ENCODE measurements at places on chromosomes 4 and X.

DNA sequence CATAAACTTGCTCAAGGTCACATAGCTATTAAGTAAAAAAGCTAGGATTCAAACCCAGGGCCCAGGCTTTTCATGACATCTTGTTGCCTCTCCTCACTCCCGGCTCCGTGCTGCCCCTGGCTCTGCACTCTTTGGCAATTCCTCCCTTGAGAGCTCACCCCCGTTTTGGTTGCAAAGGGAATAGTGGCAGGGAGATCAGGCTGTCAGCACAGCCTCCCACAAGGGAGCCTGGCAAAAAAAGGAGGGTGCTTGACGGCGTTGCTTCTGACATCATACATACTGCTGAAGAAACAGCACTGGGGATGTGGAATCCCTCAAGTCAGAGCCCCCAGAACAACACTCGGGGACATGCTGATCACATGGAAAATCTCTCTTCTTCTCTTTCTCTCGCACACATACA lies 20.5 kb downstream of the IQSEC2 start:
- no peak for DNase-seq

DNA sequence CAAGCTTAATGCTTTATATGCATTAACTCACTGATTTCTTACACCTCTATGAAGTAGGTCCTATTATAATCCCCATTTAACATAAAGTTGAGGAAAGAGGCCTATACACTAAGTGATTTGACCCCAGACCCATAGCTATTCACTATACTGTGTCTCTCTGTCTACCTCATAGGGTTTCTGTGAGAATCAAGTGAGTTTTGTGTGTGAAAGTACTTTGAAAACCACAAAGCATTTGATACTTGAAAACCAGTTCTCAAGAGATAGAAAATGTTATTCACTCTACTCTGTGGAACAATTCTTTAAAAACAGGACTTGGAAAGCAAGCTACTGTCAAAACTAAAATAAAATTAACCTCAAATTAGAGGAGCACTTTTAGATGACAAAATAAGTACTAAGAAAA lies 35.0 kb downstream of the SHROOM3 start:
- DNase-seq, result no peak

DNA sequence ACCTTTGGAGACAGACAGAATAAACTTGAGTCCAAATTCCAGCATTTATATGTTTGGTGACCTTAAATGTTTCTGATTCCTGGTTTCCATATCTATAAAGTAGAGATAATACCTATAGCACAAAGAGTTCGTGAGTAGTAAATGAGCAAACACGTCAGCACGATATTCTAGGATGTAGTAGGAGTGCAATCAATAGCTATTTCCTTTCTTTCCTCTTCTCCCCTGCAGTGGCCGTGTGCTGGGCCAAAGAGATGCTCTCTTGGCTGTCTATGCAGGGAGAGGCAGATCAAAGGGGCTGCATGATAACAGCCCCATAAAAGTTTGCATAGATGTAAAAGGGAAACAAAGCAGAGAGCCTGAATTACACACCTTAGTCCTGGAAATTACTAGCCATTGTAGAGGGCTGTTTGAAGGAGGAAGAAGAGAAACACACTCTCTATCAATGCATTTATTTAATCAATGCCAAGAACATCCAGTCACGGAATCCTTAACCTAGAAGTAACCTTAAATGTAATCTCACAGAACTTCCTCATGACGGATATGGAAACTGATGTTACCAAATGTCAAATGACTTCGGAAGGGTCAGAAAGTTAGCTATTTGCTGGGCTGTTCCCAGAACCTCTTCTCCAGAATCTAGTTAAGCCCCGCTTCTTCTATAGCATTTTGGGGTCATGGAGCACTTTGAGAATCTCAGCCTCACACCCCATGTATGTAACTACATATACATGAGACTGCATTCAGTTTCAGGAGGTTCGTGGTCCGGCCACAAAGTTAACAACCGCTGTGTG lies 35.5 kb upstream of the PLAC8 start:
- no peak for DNase-seq

- no peak for DNase-seq
These were observed 94.8 kb upstream of the TEX13A start for GRCh38 chrX:105315248-105315647.

DNA sequence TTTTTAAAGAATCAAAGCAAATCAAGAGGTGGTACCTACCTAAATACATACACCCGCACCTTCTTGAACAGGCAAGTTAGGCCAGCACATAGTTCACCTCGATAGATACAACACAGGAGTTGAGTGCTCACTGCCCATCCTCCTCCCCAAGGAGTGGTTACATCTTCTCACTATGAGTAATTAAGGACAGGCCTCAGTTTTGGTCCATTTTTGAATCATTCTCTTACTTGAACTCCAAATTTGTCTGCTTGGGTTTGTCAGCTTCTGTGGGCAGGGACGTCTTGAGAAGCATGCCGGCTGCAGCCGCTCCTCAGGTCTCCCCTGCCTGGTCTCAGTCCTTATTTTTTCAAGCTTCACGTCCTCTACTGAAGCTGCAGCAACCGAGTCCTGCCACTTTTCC lies 190.6 kb upstream of the RBPJ start:
- no peak for DNase-seq

DNA sequence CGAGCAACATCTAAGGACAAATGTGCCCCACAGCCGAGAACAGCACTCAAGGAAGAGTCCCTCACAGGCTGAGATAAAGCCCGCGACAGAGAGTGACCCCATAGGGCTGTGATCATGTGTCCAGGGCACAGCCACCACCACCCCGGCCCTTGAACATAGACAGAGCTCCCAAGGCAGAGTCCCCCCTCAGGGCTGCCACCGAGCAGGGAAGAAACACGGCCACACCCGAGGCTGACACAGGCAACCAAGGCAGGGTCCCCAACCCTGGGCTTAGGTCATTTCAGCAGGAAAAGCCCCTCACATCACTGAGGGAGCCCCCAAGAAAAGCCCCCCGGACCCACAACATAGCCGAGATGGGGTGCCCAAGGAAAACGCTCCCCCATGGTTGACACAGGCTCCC lies 463 bp downstream of the CT45A10 start:
- no peak for DNase-seq

GRCh38 chr4:112189754-112190153 lies 41.8 kb upstream of the AP1AR start:
- no peak for DNase-seq

Measured in activated CD8-positive, alpha-beta memory T cell treated with anti-CD3 and anti-CD28 coated beads for 48 hours (primary cell).